HL-60 (cell line): ENCODE measurements at places on chromosomes 7 and 10.

DNA sequence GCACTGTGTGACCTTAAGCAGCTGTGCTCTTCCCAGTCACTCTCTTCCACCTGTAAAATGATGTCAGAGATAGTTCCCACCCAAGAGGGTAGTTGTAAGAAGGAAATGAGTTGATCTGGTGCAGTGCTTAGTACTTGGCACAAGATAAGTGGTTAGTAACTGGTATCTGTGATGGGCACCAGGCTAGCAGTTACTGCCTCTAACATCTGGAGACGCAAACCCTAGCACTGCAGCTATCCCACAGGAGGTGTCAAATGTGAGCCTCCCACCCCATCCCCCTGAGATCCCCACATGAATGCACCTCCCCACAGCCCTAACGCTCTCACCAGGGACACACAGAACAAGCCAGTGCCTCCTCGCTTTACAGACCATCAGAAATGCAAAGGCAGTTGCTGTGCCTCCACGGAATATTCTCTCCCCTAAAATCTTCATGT lies 72.0 kb downstream of the KCNMA1 start:
- DNase-seq, result no peak

DNA sequence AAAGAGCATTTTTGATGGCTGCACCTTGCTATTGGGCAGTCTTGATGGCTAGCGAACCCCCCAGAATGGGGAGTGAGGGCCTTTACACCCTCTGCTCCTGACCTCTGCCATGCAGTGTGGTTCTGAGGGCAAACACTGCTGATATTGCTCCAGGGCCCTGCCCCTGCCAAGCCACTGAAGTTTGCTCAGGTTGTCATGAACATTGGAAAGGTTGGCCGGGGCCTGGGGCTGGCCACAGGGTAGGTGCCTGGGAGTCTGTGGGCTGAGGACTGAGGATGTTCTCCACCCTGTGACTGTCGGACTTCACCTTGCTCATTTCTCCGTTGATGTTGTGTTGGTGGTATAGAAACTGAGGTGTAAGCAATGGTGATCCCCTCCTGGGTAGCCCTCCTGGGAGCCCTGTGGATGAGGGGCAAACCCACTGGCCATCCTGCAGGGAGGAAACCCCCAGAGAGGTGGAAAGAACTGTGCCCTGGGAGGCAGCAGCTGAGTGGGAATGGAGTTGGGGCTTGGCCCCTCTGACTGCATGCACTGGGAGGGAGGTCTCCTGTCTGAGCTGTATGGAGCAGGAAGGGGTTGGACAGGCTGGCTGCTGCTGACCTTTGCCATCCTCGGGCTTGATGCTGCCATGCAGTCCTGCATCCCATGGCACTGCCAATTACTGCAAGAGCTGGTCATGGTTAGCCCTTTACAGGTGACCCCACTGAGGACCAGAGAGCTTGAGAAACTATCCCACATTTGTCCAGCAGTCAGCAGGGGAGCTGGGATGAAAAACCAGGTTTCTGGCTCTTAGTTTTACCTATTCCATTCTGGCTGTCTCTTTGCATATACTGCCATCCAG lies 77.1 kb downstream of the SH2D4B start:
- no peak for DNase-seq

GRCh38 chr10:2979306-2979705 lies 88.0 kb upstream of the PFKP start:
- peak; percentile 65 for DNase-seq

DNA sequence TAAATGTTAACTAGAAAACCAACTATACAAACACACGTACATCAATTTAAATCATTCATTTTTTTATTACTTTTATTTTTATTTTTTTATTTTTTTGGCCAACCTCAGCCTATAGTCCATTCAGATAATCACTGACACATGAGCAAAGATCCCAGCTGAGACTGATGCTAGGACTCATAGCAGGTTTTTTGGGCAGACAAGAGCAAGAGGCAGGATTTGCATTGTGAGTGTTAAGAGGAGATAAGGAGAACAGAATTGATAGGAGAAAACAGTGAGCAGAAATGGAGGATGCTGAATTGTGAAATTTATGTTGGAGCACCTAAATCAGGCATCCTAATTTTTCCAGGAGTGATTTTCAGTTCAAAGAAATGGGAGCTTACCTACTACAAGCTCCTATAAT lies 240.3 kb downstream of the SEMA3D start:
- no peak for DNase-seq

DNA sequence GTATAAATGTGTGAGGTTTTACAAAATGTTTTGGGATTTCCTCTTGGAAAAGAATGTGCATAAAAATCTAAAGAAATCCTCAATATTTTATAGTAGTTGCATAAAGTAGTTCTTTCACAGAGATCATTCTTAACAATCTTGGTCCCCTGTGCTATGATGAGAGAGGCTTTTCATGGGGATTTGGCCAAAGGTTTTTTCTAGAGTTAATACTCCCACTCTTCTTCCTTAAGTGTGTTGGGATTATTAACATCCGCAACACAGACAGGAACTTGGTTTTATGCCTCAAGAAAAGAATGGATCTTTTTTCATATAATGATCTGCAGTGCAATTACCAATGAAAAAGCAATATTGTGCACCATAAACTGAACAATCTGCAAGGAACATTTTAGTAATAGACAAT lies 71.5 kb downstream of the AGMO start:
- DNase-seq, result no peak

DNA sequence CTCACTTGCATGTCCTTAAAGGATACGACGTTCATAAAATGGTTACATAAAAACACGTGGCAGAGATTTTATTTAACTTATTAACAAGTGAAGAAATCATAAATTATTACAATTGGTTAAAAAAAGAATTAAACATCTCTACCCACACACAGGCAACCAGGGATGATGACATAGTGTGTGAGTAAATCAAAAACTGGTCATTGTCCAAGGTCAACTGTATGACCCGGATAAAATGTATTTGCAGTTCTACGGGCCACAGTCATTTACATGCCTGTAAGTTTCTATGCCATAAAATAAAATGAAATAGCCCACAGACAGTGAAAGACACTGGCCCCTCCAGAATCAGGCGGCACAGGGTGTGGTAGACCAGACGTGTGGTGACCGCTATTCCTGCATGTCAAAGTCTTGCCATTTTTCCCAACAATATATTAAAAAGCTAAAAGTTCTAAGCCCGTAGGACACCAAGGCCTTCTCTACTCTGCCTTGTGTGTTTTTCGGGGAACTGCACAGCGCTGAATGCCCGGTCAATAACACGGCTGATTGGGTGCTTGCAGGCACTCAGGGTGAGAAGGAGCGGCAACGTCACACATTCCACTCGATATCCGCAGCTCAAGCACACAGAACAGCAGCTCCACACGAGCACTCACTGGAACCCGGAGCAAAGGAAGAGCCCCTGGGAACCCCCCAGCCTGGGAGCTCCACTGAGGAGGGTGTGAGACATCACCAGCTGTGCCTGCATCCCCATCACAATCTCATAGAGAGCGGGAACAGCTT lies 143.3 kb upstream of the PPP2R2D start:
- DNase-seq, result no peak

DNA sequence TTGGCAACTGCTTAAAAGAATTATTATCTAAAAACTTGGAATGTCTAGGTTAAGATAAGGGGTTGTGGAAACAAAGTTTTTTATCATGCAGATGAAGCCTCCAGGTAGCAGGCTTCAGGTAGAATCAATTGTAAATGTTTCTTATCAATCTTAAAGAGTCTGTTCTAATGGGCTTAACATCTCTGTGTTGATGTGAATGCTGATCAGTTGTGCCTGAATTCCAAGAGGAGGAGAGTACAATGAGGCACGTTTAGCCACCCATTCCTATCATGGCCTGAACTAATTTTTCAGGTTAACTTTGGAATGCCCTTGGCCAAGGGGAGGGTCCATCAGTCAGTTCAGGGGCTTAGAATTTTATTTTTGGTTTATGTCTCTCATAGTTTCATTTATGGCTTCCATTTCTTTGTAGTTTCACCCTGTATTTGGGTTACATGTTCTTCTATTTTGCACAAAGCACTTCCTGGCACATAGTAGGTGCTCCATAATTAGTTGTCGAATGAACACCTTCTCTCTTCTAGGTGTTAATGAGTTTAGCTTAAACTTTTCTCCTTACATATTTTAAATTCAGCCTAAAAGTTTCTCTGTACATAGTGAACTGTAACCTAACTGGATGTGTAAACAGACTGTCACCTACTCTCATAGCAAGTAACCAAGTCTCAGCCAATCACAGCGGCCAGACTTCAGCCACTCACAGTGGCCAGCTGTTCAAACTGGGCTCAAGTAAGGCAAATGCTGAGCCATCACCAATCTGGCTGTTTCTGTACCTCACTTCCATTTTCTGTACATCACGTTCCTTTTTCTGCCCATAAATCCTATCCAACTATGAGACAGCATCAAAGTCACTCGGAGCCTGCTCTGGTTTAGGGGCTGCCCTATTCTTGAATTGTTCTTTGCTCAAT lies 34.7 kb downstream of the ALOX5 start:
- DNase-seq, result no peak

DNA sequence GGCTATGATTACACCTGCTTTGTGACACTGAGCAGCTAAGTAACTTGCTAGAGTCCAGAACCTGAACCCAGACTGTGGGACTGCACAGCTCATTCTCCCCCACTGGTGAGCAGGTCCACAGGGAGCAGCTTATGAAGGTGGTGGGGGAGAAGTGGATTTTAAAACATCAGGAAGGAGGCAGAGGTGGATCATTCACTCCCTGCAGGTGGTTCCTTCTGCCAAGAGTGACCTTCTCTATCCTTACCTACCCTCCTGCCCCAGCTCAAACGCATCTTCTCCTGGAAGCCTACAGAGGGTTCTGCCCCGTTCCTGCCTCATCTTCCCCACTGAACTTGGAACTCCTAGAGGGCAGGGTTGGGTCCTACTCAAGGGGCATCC lies 539 bp upstream of the FAM241B start:
- DNase-seq, result no peak

DNA sequence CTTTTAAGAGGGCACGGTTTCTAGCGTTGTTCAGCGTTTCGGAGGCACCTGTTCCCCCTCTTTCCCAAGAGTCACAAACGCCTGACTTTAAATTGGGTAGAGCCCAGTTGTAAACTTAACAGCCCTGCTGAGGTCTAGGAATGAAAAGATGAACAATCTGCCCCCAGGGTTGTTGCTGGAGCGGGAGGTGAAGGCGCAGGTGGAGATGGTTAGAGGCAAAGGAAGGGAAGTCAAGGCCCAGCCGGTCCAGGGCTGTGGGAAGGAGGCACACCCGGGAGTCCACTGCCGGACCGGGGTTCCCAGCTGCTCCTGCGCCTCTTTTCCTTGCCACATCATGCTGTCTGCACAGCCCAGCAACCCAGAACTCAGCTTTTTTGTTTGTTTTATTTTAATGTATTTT lies 770 bp downstream of the PRXL2A start:
- no peak for DNase-seq

GRCh38 chr7:17456541-17456940 lies 158.1 kb downstream of the AHR start:
- no peak for DNase-seq

DNA sequence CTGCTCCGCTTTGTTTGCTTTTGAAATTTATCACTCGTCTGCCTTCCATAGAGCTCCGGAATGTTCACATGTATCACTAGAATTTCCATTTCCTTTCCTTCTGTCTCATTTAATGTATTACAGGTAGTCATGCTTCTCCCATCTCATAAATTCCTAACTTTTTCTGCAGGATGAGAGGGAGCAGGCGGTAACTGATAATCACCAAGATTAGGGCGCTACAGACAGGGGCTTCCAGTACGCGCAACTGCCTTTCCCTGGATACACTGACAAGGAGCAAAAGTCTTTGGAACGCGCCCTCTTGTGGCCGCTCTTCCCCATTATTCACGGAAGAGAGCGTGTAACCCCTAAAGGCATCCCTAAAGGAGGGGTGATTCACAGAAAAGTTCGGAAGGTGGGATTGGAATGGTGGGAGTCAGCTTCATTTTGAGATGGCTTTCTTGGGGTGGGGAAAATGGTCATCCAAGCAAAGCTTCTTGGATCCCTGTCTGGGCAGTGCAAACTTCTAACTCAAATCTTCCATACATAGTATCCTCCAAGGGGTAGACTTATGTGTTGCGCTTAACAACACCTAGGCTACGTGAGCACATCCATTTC lies 6.5 kb downstream of the INHBA start:
- peak; percentile 46 for DNase-seq

DNA sequence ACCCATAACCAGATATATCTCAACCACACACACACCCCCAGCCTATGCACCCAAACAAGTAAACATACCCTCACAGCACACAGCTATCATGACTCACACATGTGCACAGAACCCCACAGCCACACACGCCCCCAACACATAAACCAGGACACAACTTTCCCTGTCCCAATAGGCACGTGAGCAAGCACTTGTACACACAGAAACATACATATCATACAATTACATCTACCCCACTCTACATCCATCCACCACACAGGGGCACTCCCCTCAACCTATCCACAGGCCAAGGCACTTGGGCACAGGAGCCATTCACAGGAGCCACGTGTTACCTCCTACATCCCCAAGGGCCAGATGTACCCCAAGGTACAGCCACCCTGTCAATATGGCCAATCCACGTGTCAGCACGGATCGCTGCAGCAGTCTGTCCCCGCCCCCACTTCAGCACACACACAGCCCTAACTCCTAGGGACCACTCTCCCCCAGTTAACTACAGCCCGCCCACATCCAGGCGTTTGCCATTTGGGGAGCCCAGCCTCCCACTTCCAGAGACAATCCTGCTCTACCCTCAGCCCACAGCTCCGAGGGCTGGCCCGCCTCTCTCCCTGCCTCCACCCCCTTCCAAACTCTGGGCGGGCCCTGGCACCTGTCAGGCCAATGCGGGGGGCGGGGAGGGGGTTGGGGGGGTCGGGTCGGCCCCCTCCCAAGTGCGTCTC lies 163.5 kb downstream of the SH3PXD2A start:
- DNase-seq, result no peak

- no peak for DNase-seq
Observed at GRCh38 chr10:86734207-86734988, 22.0 kb upstream of the BMPR1A start.

- no peak for DNase-seq
Observed at GRCh38 chr7:151245360-151246101, 3.0 kb downstream of the SMARCD3 start.

GRCh38 chr10:48623607-48624132 lies 18.8 kb upstream of the ARHGAP22 start:
- DNase-seq, result no peak

DNA sequence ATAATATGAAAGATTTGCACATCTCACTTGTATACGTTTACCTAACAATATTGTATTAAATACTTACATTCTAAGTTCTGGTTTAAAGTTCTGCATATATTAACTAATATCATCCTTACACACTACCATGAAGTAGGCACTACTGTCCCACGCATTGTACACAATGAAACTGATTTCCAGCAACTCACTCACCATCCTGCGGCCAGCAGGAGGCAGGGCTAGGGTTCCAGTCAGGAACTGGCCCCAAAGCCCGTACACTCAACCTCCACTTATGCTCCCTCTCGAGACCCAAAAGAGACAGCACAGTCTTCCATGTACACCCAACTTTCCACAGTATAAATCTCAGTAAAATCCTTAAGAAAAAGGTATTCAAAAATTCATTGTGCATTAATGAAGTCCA lies 41.4 kb downstream of the GRID1 start:
- DNase-seq, result no peak
